Dermis microvascular lymphatic vessel endothelial cell (primary cell): ENCODE measurements at places on chromosomes 3 and 15. TPM values are rescaled to one million over a fixed set of nuclear protein-coding genes. Genes with fewer than 3 reads are reported as not detected.
A peak's percentile ranks its signal among the peaks of the same experiment; 100 is the strongest.

GRCh38 chr3:31077021-31077601 lies 182.7 kb upstream of the GADL1 start:
- peak; percentile 36 for DNase-seq

DNA sequence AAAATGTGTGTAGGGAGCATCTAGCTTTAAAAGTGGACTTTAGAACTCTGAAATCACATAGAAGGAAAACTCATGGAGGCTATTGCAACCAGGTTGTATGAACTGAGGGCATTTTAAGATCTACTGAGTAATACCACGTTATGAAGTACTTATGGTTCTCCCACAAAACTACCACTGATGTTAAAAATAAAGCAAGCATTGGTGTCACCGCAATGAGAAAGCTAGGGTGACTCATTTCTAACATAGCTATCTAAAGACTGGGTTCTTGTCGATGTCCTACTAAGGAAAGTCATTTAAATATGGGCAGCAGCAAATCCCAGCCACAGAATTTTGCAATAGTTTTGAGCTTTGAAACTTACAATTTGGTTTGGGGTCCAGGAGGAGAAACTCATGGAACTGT lies 584.8 kb downstream of the DIPK2A start:
- DNase-seq: no peak

GRCh38 chr3:115710799-115711198 lies 87.5 kb downstream of the GAP43 start:
- no peak for DNase-seq

- peak; percentile 97 for DNase-seq
Measured at GRCh38 chr15:73141216-73141900, 89.1 kb downstream of the NEO1 start.

AADAC gene
- under 0.01 and 0.13 TPM in 2 replicates for total RNA-seq

MEGF11 gene
- total RNA-seq: not detected in 2 replicates

TJP1 gene
- 78.8 and 91.8 TPM in 2 replicates for total RNA-seq

SLC15A2 gene
- under 0.01 TPM in 2 replicates for total RNA-seq
